ENCODE measurements at places on chromosomes 3 and 15.

DNA sequence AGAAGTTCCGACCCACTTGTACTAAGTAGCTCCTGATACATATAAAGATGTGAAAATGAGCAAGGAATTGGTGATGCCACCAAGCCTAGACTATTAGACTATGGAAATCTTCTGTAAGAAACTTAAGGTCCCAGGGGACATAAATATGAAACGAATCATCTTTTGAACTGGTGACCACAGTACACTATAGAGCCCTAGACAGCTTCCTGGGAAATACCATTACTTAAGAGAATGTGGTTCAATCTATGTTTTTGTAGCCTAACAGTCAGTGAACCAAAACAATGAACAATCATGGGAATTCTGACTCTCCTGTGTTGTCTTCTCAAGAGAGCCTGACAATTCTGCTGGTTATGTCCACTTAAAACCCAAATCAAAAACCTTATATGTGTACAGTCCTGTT is 191.6 kb downstream of the GREM1 start:
- no peak for DNase-seq

- DNase-seq = no peak
These were observed 90.6 kb downstream of the POLR2M start for GRCh38 chr15:57797110-57797509.

- no peak for DNase-seq
These were observed 11.5 kb downstream of the GATA2 start for GRCh38 chr3:128481438-128481942.

DNA sequence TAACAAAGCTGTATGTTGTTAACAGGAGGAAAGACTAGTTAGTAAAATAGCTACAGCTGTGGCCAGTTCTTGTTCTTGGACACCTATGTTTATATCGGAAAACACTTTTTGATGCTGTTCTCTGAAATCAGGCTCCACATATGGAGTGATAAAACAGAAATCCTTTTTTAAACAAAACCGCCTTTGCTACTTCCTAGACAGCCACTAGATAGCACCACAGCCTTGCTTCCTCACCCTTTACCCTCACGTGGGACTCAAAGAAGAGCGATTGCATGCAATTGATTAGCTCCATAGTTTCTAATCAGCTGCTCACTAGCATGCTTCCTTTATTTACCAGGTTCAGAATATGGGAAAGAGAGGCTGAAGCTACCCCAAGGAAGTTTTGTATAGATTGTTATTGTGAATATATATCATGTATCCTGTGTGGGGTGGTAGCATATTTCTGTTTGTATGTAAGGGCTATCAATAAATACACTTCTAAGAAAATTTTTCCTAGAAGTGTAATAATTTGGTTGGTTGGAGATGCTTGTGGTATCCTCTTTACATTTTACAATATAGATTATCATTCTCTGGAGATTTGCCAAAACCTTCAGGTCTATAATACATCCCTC is 4.3 kb upstream of the MTFMT start:
- peak; percentile 7 for DNase-seq

GRCh38 chr3:16670191-16670590 is 65.0 kb upstream of the DAZL start:
- no peak for DNase-seq

GRCh38 chr15:71079208-71080044 is 35.8 kb upstream of the THSD4 start:
- DNase-seq = no peak

- no peak for DNase-seq
These were observed 232.5 kb downstream of the SHQ1 start for GRCh38 chr3:72615776-72616175.

DNA sequence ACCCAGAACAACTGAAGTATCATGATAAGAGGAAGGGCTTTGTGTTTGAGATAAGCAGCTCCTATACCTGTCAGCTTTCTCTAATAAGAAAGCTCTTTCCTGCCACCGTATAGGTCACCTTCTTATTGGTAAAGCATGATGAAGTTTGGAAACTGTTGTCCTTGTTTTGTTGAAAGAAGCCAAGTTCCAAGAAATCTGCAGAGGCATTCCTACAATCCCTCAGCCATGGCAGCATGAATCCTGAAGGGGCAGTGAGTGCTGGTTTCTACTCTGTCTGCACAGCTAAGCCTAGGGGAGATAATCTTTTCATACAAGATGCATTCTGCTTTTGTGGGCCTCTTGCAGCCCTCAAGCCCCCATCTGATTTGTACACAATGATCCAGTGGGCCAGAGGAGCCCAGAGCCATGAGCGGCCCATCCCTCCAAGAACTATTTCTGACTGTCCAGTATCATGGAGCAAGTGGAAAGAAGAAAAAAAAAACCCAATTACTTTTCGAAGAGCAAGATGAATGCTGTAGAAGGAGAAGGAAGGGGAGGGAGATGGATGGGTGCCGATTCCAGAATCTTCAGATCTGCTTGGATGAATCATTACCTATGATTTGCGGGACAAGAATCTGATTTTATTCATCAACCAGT is 1.9 kb upstream of the THBS1 start:
- no peak for DNase-seq

- DNase-seq = no peak
These were observed 19.8 kb downstream of the CFAP92 start for GRCh38 chr3:128973988-128974564.

Measured in NCI-H1105 (cell line).